ENCODE measurements at places on chromosomes 11 and 22.

DNA sequence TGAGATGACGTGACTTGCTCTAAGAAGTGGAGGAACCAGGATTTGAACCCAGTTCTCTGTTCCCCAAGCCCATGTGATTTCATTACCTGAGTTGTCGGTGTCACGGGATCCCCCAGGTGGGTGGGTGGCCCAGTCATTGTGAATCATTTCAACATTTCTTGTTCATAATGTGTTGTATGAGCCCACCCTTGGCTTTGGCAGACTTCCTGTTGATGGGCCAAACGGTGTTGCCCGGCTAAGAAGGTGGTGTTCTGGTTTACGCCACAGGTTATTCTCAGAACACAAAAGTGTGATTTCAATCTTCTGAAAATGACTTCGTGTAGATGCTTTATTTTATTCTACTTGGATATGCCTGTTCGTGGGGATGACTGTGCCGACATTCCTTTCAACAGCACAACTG lies 21.6 kb upstream of the ST14 start:
- DNase-seq = no peak

- DNase-seq = no peak
Measured at GRCh38 chr22:28025333-28025732, 106.3 kb upstream of the PITPNB start.

DNA sequence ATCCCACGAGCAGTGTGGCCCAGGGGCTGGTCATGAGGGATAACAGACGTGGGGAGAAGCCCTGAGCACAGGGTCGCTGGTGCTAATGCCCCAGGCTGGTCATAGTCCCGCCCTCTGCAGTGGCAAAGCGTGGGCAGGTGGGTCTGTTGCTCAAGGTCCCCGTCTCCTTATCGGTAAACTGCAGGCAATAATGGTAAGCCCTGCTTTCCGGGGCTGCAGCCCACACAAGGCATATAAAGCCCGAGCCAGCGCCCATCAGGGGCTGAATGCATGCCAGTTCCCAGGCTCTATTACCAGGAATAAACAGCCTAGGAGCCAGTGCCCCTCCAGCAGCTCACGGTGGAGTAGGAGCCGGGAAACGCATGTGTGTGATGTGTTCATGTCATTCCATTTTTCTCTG lies 261.0 kb downstream of the BRD1 start:
- no peak for DNase-seq

DNA sequence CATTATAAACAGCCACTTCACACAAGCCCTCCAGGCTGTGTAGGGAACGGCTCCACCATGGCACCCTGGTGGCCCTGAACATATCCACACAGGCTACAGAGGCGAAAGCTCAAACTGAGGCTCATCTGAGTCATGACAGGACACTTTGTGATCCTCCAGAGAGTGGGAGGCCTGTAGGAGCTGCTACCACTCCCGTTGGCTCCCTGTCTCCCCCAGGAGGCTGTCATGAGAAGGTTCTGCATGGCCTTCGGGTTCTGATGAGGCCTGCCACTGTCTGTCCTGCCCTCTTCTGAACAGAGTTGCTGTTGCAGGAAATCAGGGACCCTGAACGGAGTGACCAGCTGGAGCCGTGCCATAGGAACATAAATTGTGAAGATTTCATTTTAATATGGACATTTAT lies 23.8 kb upstream of the ALDH3B2 start:
- no peak for DNase-seq

GRCh38 chr11:78954696-78955095 lies 380.0 kb upstream of the NARS2 start:
- no peak for DNase-seq

DNA sequence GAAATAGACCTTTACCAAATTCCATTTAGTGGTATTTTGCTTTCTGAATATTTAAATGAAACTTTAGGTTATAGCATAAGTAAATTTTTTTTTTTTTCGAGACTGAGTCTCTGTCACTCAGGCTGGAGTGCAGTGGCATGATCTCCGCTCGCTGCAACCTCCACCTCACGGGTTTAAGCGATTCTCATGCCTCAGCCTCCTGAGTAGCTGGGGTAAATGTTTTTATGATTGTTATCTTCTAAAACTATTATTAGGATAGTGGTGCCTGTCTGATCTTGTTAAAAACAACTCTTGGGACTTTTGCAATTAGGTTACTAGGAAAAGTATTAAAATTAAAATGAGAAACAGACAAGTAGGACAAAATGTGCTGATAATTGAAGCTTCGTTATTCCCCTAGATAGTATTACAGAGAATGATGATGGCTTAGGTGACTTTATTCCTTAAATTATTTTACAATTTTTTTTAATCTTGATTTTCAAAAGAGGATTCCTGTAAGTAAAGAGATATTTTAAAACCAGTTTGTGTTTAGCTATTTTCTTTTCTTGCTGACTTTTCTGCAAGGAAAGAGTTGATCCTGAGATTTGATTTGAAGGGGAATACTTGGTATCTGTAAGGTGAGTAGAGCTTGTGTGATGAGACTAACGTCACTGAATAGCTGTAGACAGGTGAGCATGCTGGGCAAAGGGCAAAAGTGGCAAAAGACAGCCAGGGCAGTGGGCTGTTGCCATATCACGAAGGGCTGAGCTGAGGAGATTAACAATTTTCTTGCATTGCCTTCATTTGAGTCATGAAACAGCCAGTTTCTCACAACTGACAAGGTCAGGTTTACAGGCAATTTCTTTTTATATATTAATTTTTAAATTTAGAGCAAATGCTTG lies 20.8 kb downstream of the CRKL start:
- DNase-seq = no peak

DNA sequence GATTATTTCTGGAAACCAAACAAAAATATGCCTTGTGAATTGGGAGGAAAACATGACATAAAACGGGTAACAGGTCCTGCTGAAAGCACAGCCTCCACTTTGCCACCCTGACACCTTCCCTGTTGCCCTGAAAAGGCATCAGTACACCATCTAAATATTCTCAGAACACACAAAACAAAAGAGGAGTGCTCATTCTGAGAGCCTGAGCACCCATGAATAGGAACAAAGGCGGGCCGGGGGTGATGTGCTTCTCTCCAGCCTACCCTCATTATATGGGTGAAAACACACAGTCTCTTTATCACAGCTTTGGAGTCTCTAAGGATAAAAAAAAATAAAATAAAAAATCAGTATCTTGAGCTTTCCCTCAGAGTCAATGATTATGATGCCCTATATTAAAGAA lies 19.7 kb downstream of the SCUBE2 start:
- DNase-seq = no peak

DNA sequence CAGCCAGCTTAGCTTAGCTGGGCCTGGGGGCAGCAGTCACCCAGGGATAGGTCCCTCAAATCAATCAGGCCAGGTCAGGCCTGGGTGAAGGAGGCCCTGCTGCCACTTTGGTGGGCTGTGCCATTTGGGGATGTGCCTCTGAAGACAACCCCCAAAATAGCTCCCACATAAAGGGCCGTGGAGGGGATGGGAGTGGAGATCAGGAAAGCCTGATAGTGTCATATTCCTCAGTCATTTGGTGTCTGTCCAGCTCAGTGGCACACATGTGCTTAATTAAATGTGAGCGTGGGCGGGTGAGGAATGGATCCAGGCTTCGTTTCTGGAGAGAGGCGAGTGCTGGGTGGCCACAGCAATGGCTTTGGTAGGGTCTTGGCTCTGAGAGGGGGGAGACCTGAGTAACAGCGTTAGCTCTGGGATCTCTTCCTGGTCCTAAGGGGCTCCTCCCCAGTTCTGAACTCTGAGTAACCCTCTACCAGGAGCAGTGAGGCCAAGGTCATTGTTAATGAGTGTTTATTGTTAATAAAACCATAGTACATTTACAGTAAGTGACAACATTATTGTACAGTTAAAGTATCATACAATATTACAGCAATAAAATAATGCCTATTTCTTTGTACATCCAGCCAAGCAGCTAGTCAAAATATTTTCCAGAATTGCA lies 45.2 kb downstream of the NAT10 start:
- no peak for DNase-seq

- no peak for DNase-seq
Measured at GRCh38 chr11:125429174-125429707, 66.8 kb downstream of the FEZ1 start.

All from activated CD8-positive, alpha-beta memory T cell treated with anti-CD3 and anti-CD28 coated beads for 1 hour (primary cell).